Activated T-helper 1 cell treated with Interleukin-2 at 50 U/mL for 16 hours (primary cell): ENCODE measurements at places on chromosomes 4 and X.

- DNase-seq: no peak
Observed at GRCh38 chr4:88110826-88111225, 47.6 kb downstream of the ABCG2 start.

DNA sequence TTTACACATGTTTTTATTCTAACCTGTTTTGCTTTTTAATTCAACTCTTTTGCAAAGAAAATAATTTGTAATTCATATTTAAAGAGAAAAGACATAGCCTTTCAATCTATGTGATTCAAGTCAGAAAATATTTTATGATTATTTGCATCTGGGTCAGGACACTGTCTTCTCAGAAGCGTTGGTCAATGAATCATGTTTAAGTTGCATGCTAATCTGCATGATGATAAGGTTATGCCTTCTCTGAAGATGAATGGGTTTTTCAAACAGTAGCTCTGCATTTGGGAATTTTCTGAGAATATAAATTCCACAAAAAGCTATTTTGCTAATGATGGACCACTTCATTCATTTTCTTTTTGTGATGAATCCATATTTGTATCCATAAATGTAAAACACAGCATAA, 282.5 kb downstream of the TMA16 start:
- DNase-seq: no peak

GRCh38 chr4:177159600-177159999, 150.1 kb upstream of the NEIL3 start:
- DNase-seq: no peak

- DNase-seq: no peak
Observed at GRCh38 chrX:48794911-48795515, 6.9 kb upstream of the HDAC6 start.

DNA sequence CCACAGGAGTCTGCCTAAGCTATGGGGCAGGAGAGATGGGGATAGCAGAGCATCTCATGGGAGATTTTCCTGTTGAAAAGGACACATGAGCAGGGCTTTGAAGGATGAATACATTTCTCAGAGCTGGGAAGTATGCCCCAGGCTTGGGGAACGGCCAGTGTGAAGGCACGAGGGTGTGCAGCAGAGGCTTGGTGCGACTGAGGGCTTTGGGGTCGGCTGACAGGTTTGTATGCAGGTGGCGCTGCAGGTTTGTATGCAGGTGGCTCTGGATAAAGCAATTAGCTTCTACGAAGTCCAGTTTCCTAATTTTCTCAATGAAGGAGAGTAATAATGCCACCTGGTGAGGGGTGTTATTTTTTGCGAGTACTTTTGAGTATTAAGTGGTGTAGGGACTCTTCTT, 6.8 kb upstream of the KIAA0232 start:
- no peak for DNase-seq
